ENCODE measurements at places on chromosomes 6 and 20. TPM values are rescaled to one million over a fixed set of nuclear protein-coding genes. Genes with fewer than 3 reads are reported as not detected.

Gene ETV7
- not detected for total RNA-seq

Gene SCRT2
- not detected for total RNA-seq

Gene ZC2HC1B
- not detected for total RNA-seq

Gene C6orf89
- 69.4 TPM for total RNA-seq

Measured in gastroesophageal sphincter (tissue), 4 donors.